ENCODE measurements at places on chromosomes 13 and 19.

GRCh38 chr19:47511681-47512080 is 3.2 kb downstream of the NAPA start:
- DNase-seq: no peak

- DNase-seq: no peak
These were observed 24.1 kb upstream of the LGALS16 start for GRCh38 chr19:39631626-39632025.

GRCh38 chr19:35151273-35152065 is 3.1 kb upstream of the FXYD5 start:
- no peak for DNase-seq

DNA sequence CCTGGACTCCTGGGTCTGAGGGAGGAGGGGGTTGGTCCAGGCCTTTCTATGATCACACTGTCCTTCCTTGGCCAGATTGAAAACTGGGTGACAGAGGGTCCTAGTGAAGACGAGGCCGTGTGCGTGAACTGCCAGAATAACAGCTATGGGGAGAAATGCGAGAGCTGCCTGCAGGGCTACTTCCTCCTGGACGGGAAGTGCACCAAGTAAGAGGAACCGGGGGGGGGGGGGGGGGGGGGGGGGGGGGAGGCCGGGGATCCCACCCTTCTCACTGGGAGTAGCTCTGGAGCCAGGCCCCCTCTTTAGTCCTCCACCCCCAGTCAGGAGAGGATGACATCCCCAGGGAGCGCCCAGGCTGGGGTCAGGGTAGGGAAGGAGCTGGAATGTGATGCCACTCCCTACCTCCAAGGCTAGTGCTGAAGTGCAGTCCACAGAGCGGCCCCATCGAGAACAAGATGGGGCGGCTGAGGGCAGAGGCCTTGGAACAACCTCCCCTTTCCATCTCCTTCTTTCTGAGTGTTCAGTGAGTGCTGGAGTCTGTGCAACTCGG is 19.4 kb downstream of the CNFN start:
- DNase-seq: no peak

GRCh38 chr13:58949646-58950045 is 1214.1 kb downstream of the DIAPH3 start:
- DNase-seq: no peak

DNA sequence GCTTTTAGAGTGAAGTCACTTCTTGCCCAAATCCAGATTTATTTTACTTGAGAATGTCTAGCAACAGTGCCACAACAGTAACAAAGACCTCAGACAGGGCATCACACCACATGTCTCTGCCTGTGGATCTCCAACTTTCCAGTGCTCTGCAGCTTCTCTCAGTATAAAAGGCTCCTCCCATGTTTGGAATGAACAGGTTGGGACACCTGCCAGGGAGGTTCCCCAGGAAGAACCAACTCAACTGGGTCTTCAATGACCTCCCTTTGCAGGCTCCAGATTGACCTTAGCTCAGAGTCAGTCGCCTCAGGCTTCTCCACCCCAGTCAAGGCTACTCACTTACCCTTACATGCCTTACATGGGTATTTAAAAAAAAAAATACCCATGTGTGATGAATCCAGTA is 3.4 kb downstream of the ZNF823 start:
- DNase-seq: no peak

- DNase-seq: no peak
These were observed 9.2 kb upstream of the GMIP start for GRCh38 chr19:19652482-19653295.

DNA sequence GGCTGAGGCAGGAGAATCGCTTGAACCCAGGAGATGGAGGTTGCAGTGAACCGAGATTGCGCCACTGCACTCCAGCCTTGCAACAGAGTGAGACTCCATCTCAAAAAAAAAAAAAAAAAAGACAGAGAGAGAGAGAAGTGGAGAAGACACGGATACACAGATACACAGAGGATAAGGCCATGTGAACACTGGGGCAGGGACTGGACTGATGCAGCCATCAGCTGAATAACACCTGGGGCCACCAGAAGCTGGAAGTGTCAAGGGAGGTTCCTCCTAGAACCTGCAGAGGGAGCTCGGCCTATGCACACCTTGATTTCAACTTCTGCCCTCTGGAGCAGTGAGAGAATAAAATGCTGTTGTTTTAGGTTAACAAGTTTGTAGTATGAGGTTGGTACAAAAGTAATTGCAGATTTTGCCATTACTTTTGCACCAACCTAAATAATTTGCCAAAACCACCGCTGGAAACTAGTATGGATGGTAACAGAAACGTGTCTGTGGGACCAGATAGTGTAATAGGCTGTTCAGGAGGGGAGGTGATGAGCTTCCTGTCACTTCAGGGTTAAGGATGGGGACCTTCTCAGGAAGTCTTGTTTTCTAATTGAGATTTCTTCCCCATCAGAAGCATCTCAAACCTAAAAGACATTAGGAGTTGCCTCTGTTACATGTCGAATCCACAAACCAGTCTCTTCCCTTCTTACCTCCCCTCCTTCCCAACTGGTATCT is 36.4 kb upstream of the IGSF23 start:
- no peak for DNase-seq

- DNase-seq: no peak
These were observed 13.6 kb downstream of the HNRNPM start for GRCh38 chr19:8458380-8458779.

- DNase-seq: no peak
These were observed 30.8 kb upstream of the RFC3 start for GRCh38 chr13:33787051-33787591.

- DNase-seq: no peak
These were observed 292.9 kb downstream of the KLF5 start for GRCh38 chr13:73351730-73352129.

GRCh38 chr13:36163809-36164308 is 32.7 kb upstream of the DCLK1 start:
- peak; percentile 53 for DNase-seq

DNA sequence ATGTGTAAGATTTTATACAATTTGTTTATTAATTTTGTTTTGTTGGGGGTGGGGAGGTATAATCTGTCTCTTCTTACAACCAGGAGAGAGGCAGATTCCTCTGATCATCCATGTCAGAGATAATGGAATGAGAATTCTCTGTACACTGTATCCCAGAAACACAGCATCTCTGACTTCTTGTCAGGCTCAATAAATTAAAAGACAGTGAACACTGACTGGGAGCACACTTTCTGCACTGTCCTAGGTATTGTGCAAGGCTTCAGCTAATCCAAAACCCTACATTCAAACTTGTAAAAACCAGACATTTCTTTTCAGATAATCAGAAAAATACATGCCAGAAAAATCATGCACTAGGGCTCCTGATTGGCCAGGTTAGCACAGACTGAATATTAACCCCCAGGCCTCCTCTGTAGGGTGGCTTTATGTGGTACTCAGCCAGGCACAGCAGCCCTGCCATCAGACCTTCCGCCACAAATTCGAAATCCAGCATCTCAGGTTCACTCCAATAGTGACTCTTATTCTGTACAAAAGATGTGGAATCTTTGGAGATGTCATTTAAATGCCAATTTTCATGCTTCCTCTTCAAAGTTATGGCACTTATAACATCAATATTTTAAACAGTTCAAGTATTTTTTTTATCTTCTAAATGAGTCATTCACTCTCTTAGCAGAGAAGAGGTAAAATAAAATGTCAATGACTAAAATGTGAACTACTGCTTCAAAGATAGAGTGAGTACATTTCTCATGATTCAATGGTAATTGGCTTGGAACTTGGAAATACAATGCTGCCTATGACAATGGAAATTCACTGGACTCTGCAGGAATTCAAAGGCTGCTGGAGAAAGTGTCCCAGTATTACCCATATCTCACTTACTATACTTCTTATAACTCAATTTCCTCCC is 211.5 kb downstream of the KLF12 start:
- no peak for DNase-seq

GRCh38 chr19:38743394-38744297 is 628 bp downstream of the CAPN12 start:
- no peak for DNase-seq

- no peak for DNase-seq
These were observed 1.6 kb downstream of the CEACAM16 start for GRCh38 chr19:44700547-44700946.

- DNase-seq: no peak
These were observed 112.5 kb upstream of the SLC7A1 start for GRCh38 chr13:29707876-29708543.

DNA sequence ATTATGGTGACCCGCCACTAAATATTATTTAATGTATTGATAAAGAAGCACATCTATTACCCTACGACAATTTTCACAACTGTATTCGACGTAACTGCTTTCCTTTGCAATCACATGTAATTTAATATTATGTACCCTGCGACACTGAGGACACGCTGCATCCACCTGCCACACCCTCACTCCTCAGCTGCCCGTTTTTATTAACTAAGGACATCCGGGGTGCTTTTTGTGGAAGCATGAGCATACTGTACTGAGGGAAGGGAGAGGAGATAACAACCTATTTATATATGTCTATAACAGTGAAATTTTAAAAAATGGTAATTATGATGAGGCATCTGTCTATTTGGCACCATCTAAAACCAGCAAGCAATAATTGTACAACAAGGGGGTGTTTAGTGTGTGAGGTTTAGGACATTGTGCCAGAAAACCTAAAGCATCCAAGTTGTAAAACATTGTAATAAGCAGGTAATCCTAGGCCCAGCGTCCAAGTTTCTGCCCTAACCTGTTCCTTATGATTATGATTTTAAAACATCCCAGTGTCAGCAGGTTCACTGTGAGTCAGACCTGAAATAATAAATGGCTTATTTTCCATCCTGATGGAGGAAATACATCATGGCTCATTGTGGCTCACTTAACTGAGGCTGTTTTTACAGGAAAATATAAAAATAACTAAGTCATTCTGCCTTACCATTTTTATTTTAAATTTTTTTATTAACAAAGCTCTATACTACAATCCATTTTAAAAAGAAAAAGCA is 56.3 kb downstream of the FOXO1 start:
- no peak for DNase-seq

DNA sequence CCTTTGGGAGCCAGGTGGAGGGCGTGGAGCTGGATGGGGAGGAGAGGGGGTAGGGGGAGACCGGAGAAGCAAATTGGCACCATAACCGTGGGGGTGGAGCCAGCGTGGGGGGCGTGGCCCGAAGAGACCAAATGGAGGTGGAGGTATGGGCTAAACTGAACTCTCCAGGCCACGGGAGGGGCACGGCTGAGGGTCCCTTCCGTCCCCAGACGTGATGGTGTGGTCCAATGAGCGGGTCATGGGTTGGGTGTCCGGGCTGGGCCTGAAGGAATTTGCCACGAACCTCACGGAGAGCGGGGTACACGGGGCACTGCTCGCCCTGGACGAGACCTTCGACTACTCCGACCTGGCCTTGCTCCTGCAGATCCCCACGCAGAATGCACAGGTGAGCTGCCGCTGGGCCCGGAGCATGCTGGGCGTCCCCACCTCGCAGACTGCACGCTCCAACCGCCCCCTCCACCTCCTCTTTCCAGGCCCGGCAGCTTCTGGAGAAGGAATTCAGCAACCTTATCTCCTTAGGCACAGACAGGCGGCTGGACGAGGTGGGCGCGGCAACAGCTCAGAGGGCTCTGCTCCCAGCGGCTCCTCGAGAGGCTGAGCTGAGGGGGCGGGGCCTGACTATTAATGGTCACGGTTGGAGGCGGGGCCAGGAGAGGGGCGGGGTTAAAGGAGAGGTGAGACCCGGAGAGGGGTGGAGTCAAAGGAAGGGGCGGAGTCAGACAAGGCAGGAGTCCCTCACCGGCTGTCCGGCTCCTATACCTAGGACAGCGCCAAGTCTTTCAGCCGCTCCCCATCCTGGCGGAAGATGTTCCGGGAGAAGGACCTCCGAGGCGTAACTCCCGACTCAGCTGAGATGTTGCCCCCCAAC is 6.2 kb downstream of the HRC start:
- DNase-seq: peak; percentile 98

DNA sequence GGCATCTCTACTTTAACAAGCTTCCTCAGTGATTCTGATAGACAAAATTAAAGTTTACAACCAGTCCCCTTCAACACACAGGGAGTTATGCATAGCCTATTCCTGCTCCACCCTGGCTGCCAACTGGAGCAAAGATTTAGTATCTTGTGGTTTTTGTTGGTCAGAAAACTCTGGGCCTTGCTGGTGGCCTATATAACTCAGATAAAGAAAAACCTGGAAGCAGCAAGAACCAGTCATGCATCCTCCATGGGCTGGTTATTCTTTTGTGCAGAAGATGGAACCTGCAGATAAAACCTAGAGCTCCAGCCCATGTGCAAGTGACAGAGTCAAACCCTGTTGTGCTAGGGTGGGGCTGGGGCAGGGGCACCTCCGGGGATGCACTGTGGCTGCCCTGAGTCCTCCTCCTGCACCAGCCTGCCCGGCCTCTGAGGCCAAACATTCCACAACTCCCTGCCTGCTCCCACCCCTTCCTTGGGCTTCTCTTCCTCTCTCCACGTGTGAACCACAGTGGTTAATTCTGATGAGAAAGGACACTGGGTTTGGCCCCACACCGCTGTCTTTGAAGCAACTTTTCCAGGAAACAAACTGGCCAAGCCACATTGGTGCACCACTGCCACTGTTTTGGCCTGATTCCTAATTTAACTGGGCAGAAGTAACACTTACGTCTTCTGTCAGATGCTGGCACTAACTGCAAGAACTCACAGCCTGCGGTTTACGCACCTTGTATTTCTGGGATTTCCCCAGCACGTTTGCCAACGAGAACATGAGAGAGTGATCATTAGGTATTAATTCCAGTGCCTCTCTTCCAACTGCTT is 23.3 kb upstream of the GGACT start:
- no peak for DNase-seq

GRCh38 chr19:51098365-51099046 is 9.7 kb downstream of the CTU1 start:
- no peak for DNase-seq

- DNase-seq: no peak
These were observed 1.2 kb upstream of the F2RL3 start for GRCh38 chr19:16887353-16888265.

DNA sequence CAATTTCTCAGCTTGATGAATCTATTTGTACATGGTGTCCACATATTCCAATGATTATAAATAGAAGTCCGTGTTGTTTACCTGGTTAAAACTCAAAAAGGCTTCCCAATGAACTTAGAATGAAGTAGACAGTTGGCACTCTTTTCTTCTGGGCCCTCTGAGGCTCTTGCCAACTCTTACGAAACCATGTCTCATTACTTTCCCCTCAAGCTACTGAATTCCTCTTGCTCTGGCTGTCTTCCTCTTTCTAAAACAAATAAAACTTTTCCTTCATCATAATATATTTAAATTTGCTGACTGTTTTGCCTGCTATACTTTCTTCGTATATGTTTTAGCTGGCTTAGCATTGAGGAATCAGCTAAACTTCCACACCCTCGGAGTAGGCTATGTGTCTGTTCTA is 139.7 kb downstream of the SLITRK6 start:
- no peak for DNase-seq

GRCh38 chr19:38538793-38539528 is 78.8 kb downstream of the MAP4K1 start:
- no peak for DNase-seq

DNA sequence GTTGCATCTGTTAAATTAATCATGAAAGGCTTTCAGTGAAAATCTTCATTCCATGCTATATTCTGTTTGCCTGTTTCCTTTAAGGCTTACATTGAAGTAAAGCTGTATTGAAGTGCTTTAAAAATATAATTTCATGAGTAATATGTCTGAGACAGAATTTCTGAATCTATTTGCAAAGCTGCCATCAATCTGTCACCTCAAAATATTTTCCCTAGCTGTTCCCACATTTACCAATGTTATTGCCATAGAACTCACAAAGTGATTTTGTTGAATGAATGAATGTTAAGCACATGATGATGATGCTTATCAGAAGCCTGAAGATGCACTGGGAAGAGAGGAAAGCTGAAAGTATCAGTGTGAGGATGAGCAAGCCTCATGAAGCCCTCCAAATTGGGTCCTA is 115.8 kb downstream of the NHLRC3 start:
- DNase-seq: no peak

All from heart right ventricle (tissue), 16 donors.